ENCODE measurements at places on chromosomes 11 and 22.
A peak's percentile ranks its signal among the peaks of the same experiment; 100 is the strongest.

- DNase-seq: no peak
Observed at GRCh38 chr11:91261513-91261912, 963.1 kb upstream of the FAT3 start.

- no peak for DNase-seq
Observed at GRCh38 chr11:70145071-70145470, 58.0 kb upstream of the FADD start.

DNA sequence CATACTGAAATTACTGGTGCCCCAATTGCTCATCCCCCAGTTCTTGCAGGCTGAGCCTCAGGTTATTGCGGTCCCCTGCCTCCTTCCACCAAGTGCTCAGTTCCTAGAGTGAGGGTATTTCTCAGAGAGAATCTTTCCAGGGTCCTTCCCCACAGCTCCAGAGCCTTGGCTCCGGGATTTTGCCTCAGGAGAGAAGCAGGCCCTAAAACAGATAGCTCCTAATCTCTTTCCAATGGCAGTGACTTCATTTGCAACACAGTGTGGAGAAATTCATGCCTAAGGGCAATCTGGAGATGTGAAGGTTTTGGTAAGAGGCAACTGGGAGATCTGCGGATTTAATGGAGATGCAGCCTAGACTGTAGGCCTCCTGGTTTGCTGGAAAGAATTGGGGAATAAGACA lies 2.9 kb downstream of the NF2 start:
- no peak for DNase-seq

DNA sequence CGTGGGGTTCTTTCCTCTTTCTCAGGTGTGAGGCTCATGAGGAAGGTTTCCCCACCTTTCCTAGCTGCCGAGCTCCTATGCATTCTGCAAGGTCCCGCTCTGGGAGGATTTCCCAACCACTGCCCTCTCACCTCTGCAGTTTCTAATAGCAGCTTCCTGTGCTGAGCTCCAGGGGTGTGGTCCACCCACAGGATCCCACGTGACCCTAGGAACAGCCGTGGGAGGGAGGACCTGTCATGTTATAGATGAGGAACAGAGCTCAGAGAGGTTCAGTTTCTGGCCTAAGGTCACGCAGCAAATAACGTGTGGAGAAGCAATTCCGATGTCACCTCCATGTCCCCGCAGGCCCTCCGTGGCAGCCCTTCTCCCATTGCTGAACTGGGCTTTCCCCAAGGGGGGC lies 38.5 kb downstream of the FLRT1 start:
- DNase-seq: peak; percentile 27

- no peak for DNase-seq
Observed at GRCh38 chr11:93396316-93396715, 65.8 kb downstream of the DEUP1 start.

DNA sequence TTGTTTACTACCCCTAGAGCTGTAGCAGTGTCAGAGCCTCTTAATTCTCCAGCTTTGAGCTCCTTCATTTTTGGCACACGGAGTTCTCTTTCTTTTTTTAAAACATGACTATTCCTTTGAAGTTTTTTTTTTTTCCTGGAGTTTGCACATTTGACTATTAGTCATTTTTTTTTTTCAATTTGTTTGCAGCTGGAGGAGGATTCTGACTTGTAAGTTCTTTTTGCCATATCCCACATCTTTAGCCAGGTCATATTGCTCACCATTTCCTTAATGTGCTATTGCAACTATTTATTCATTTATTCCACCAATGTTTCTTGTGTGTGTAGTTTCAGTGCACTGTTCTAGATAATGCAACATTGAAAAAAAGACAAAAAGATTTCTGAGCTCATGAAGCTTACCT lies 166.3 kb upstream of the ARHGAP20 start:
- no peak for DNase-seq

- no peak for DNase-seq
Observed at GRCh38 chr11:128151780-128152179, 435.6 kb downstream of the ETS1 start.

DNA sequence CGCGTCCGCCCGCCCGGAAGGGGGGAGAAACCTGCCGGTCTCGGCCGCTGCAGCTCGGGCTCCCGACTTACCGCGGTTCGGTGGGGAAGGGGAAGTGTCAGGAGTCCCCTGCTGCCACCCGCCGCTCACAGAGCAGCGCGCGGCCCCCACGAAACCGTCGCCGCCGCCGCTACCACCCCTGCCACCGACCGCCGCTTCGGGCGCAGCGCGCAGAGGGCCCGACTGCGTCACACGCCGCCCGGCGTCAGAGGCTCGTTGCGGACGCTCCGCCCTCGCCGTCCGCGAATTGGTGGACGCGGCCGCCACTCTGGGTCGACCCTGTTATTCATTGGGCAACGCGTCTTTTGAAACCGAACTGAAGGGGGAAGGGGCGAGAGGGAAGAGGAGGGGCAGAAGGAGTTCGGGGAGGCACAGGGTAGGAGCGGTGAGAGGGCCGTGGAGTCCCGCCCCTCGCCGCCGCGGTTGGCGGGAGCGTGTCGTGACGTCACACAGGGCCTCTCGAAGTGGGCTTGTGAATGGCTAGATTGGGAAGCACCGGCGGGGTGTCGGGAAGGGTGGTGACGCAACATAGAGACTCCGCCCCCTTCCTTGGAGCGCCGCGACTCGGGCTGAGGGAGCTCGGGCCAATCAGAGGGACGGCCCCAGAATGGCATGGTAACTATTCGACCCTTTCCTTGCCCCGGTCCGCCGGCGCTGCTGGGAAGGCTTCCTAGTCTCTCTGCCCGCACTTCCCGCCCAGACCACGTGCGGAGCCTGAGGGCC lies at the start of gene NUP98:
Gene NUP98, minus strand, starts transcription at position 226 of the 762 bp plus-strand sequence. CDS start 15,437 bp downstream, outside the sequence.
- peak; percentile 100 for DNase-seq

GRCh38 chr11:11979488-11980117 lies 28.8 kb downstream of the DKK3 start:
- DNase-seq: peak; percentile 35

- DNase-seq: no peak
Observed at GRCh38 chr11:35390737-35391682, 28.3 kb downstream of the SLC1A2 start.

DNA sequence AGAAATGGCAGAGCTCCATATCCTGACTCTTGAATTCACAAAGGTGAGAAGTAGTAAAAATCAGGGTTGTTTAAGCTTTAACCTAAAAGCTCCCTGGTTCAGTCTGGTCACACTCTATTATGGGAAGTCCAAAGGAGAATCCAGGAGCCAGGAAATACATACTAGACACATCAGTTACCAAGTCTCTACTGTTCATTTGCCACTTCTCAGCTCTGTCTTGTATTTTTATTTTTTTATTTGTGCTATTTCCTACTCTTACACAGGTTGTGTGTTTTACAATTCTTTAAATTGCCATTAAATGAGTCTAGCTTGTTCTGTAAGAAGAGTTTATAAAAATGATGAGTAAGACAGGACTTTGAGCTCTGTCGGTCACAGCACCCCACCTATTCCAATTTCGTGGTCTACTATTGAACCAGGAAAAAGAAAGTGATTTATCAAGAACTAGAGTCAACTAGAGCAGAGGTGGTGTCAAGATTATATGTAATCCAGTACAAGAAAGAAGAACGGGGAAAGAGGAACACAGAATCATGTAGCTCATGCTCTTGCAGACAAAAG lies 9.7 kb downstream of the MS4A12 start:
- DNase-seq: no peak

DNA sequence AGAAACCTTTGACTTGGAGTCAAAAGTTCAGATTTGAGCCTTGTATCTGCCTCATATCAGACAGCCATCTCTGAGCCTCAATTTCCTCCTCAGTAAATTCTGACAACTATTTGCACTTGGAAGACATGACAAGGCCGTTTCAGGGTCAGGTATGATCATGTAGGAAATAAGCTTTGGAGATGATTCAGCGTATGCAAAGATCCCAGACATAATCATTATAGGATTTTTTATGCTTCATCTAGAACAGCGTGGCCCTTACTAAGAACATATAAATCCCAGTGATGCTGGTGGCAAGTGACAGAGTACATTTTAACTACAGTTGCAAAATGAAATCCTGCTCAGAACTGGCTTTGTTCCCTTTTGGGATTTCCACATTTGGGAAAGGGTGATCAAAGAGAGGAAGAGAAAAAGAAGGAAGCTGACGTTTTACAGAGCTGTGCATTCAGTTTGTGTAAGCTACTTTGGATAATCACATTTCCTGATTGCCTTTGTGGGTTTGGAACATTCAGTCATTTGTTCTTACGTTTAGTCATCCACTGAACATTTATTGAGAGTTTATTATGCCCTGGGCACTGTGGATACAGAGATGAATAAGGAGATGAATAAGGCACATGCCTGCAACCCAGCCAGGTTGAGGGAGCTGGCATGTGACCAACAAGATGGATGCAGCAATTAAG lies 81.9 kb upstream of the HEPHL1 start:
- no peak for DNase-seq

- no peak for DNase-seq
Observed at GRCh38 chr22:24142831-24143230, 38.5 kb upstream of the SUSD2 start.

- DNase-seq: no peak
Observed at GRCh38 chr11:89452780-89453179, 38.4 kb downstream of the NOX4 start.

DNA sequence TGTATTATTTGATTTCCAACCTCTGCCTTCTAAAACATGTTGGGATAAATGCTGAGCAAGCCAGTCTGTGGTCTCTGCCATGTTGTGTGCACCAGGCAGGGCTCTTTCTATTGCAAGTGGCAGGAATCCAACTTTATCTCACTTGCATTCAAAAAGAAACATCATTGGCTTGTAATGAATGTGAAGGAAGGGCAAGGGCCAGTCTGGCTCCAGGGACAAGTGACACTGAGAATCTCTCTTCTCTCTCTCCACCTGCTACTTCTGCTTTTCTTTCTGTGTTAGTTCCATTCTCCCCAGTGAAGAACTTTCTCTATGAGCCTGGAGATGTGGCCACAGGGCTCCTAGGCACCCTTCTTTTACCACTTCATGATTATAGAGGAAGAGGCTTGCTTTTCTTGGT lies 329.9 kb upstream of the NCAM1 start:
- no peak for DNase-seq

- no peak for DNase-seq
Observed at GRCh38 chr11:96310236-96310635, 32.8 kb downstream of the MAML2 start.

DNA sequence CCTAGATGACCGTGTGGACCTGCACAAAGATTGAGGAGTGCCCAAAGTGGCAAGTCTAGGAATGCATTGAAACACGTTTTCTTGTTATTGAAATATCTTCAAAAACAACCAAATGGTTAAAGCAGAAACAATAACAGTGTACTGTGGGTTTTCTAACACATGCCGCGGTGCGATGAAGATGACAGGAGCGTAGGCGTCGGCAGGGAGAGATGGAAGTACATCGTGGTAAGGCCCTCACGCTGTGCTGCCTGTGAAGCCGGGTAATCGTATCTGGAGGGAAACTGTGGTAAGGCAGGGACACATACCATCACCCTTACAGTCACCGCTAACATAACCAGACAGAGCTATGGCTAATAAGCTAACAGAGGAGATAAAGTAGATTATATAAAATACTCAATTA lies 261.4 kb downstream of the TBC1D22A start:
- DNase-seq: no peak

DNA sequence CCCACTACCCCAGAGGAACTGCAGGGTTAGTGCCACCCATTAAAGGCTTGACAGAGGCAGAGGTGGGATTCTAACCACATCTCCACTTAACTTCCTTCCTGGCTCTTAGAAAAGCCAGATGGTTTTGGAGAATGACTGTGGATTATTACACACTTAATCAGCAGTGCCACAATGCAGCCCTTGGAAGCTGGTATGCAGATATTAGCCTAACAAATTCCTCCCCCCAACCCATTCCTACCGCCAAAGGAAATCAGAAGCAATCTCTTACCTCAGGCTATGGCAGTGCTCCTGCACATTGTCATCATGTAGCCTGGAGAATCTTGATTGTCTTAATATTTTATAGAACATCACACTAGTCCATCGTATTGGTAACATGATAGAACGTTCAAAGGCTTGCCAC lies 23.2 kb upstream of the NRGN start:
- DNase-seq: no peak

DNA sequence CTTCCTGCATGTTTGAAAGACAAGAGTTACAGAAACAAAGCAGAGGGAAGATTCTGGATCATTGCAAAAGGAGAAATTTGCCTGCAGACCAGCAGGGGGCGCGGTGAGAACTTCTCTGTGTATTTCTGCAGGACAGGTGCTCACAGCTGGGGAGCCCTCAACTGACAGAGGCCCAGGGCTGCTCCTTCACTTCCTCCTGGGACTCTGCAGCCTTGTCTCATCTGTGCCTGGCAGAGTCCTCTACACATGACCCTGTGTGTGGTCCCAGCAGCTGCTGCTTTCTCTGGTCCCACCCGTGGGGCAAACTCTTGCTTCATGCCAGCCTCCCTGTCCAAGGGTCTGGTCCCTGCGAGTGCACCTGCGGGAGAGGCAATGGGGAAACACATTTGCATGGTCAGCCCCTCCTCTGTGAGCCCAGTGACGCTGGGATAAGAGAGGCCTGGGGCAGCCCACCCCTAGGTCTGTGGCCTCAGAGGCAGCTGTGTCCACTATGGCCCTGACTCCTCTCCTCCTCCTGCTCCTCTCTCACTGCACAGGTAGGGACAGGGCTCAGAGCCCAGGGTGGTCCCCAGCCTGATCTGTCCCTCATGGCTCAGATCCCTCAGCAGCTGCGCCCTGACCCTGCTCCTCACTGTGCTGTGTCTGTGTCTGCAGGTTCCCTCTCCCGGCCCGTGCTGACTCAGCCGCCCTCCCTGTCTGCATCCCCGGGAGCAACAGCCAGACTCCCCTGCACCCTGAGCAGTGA lies 43.2 kb upstream of the VPREB1 start:
- no peak for DNase-seq

GRCh38 chr11:105738986-105739795 lies 129.3 kb downstream of the GRIA4 start:
- no peak for DNase-seq

- no peak for DNase-seq
Observed at GRCh38 chr22:19875061-19875530, 20.4 kb upstream of the GNB1L start.

GRCh38 chr11:57300785-57301184 lies 24.0 kb downstream of the TNKS1BP1 start:
- no peak for DNase-seq

DNA sequence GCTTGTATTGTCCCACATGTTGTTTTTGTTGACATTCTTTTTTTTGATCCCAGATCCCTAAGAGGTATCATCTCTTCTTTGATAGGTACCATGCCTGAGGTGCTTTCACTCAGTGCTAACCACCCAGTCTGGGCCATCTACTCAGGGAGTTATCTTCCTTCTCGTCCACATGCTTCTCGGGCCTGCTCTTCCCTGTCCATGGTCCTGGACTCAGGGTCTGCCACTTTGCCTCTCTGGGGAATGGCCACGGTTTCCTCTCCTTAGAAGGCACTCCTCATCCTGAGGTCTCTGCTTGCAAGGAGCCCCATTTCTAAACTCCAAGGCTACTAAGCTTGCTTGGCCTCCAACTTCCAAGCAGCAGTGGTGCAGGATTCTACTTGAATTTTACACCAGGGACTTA lies 227.0 kb upstream of the NCAM1 start:
- DNase-seq: no peak

GRCh38 chr11:102280245-102280833 lies 36.9 kb upstream of the BIRC3 start:
- no peak for DNase-seq

DNA sequence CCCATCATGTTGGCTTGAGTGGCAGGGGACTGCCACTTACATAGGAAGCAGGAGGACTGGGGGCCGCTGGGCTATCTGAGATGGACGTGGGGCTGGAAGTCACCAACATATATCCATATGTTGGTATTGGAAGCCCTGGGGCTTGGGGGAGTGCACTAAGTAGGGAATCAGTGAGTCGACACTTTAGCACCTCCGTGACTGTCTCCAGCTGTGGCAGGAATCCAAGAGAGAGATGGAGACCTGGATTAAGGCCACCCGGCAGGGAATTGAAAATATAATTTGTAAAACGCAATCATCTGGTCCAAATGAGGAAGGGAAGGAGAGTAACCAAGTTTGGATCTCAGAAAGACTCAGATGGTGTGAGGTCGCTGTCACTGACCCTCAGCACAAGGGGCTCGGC lies 68.4 kb downstream of the ELFN2 start:
- DNase-seq: no peak

All from caudate nucleus (tissue), 63 donors.